ENCODE measurements at places on chromosomes 2 and 18.

- DNase-seq, result no peak
These were observed 78.0 kb upstream of the GALNT5 start for GRCh38 chr2:157179324-157180105.

DNA sequence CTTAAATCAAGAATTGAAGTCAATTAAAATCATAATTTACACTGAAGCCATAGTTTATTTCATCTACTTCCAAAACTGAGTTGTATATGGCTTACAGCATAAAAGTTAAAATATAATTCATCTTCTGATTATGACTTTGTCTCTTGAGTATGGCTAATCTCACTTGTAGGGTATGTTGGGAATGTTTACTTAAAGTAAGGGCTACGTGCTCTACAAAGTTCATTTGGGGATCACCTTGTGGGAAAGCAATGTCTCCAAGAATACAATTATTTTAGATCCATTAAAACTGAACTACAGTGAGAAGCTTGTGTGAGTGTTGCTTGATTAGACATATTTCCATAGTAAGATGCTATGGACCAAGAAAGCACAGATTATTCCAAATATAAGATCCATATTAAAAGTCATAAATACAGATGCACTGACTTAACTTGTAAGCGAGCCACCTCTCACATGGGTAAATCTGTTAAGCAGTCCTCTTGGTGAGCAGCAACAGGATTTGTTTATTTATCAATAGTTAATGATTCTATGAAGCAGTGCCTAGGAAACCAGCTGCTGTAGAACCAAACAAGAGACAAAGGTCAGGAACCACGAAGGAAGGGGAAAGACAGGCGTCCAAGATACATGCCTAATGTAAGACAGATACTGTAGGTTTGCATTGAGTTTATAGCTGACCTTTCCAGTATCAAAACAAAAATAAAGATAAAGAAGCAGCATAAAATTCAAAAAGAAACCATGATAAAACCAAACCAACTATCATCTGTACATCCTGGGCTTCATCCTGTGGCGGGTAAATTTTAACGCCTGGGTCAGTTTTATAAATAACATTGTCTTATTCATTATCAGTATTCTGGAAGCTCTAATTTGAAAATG is 24.8 kb downstream of the DSG4 start:
- peak; percentile 2 for DNase-seq

GRCh38 chr2:188865681-188866080 is 108.5 kb upstream of the COL3A1 start:
- DNase-seq, result no peak

DNA sequence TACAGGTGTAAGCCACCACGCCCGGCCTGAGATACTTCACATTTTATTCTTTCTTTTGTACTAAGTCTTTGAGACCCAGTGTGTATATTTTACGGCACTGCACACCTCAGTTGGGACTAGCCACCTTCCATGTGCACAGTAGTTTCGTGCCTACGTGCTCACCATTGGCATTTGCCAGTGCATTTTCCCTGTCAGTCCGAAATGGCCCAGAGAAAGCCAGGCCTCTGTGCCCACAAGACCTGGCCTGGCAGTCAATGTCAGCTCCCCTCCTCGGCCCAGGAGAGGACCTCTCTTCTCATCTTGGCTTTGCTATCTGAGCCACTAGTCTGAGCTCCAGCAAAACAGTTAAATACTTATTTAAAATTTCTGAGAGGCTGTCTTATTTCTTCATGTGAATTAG is 147.8 kb upstream of the KLHL29 start:
- DNase-seq, result no peak

- DNase-seq, result peak; percentile 30
These were observed 92.8 kb downstream of the RTN4 start for GRCh38 chr2:54957321-54957999.
